ENCODE measurements at places on chromosomes 2 and 18.

DNA sequence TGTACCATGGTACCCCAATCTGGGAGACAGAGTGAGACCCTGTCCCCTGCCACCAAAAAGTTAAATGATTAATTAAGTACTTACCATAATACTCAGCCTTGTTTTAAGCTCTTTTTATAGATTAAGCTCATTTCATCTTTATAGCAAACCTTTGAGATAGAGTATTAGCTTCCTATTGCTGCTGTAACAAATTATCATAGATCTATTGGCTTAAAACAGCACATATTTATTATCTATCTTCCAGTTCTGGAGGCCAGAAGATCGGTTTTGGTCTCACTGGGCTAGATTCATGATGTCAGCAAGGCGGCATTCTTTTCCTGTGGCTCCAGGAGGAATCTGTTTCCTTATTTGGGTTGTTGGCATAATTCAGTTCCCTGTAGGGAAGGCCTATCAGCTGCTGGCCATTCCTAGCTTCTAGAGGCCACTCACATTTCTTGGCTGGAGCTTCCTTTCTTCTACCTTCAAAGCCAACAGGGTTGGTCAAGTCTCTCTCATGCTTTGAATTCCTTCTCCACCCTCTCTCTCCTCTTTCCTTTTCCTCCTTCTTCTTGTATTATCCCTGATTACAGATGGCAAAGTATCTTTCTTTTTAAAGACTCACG lies 13.7 kb upstream of the GREB1 start:
- no peak for DNase-seq

DNA sequence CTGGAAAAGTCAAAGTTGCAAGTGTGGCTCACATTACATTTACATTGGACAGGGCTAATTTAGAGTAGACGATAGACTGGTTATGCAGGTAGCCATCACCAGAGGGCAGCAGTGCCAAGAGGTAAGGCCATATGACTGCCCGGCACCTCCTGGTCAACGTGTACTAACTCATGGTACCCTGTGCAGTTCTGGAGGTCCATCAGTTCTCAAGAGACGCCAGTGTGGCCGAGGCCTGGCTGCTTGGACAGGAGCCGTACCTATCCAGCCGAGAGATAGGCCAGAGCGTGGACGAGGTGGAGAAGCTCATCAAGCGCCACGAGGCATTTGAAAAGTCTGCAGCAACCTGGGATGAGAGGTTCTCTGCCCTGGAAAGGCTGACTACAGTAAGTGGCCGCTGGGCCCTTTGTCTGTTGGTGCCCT lies 65.8 kb upstream of the EML6 start:
- no peak for DNase-seq

GRCh38 chr2:237888389-237888788 lies 29.0 kb downstream of the RAMP1 start:
- DNase-seq = no peak

DNA sequence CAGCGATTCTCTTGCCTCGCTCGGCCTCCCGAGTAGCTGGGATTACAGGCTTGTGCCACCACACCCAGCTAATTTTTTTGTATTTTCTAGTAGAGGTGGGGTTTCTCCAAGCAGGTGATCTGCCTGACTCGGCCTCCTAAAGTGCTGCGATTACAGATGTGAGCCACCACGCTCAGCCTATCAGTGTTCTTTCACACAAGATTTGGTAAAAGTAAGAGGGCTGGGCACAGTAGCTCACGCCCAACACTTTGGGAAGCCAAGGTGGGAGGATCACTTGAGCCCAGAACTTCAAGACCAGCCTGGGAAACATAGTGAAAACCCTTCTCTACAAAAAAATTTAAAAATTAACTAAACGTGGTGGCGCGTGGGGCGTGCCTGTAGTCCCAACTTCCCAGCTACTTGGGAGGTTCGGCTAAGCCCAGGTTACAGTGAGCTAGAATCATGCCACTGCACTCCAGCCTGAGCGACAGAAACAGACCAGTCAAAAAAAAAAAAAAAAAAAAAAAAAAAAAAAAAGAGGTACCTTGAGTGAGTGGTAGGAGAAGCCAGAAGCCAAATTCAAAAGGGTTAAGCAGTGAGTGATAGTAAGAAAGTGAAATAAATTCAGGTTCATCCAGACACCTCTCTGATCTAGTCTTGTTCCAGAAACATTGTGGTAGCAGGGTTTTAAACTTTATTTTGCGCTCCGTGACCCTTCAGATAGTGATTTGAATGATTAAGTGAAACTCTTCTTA lies 981 bp downstream of the MRPL53 start:
- DNase-seq = no peak

- no peak for DNase-seq
Measured at GRCh38 chr2:209146682-209147320, 277.0 kb upstream of the MAP2 start.
